ENCODE measurements at places on chromosomes 2 and 18.

- DNase-seq, result no peak
These were observed 51.4 kb upstream of the MRPL33 start for GRCh38 chr2:27720004-27720551.

GRCh38 chr2:19474128-19474527, 115.7 kb upstream of the OSR1 start:
- peak; percentile 97 for DNase-seq

GRCh38 chr2:147927053-147927588, 82.3 kb downstream of the ACVR2A start:
- DNase-seq, result no peak

GRCh38 chr18:44783371-44783770, 102.7 kb downstream of the SETBP1 start:
- DNase-seq, result no peak

- no peak for DNase-seq
These were observed 147.2 kb downstream of the TMEFF2 start for GRCh38 chr2:192047315-192048107.

DNA sequence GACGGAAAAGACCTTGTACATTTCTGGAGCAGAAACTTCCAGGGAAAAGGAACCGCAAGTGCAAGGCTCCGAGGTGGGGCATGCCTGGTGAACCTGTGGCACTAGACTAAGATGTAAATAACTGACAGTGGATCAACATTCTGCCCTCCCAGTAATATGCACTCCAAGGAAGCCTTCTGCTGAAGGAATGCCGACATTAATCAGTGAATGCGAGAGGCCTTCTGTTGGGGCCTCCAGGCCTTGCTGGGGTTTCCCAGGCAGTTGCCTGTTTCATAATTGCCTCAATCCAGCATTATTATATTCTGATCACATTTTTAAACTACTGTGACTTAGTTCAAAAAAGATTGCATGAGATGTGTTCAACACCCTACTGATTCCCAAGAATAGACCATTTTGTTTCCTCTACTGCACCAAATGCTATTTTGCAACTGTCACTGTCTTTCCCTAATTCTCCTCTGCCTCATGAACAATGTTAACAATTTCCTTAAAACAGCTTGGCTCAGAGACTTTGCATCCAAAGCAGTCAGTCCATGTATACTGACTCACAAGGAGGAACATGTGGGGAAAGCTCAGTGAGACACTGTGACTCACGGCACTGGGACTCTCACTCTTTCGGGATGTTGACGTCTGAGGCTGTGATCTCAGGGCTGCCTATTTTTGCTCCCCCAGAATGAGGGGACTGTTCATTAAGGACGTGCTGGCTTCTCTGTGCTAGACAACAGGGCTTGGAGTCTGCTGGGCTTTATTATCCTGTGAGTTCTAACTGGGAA, 10.5 kb upstream of the DSG2 start:
- no peak for DNase-seq

GRCh38 chr2:62415019-62415431, 91.0 kb downstream of the TMEM17 start:
- no peak for DNase-seq

DNA sequence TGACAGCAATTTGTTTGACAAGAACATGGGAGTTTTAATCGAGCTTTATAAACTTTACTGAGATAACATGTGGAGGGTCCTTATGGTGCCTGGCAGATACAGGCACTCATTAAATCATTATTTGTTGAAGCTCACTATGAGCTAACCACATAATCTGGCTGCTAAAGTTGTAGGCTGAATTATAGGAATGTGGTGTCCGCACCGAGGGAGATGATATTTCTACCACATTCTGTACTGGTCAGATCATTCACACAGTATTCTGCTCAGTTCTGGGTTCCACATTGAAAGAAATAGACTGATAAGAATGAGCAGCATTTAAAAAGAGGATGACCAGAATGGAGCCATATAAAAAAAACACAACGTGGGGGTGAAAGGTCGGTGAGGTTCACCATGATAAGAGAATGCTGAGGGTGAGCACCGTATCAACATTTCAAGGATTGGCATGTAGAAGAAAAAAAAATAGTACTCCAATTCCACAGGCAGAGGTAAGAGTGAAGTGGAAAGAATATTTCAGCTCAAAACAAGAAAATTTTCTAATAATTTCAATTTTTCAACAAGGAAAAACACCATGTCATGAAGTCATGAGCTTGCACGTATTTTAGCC, 54.4 kb downstream of the TMEFF2 start:
- no peak for DNase-seq

GRCh38 chr18:25295624-25296138, 56.3 kb downstream of the ZNF521 start:
- DNase-seq, result no peak

GRCh38 chr2:238120463-238121298, 17.8 kb upstream of the KLHL30 start:
- DNase-seq, result no peak
